ENCODE measurements at places on chromosomes 4 and X.

DNA sequence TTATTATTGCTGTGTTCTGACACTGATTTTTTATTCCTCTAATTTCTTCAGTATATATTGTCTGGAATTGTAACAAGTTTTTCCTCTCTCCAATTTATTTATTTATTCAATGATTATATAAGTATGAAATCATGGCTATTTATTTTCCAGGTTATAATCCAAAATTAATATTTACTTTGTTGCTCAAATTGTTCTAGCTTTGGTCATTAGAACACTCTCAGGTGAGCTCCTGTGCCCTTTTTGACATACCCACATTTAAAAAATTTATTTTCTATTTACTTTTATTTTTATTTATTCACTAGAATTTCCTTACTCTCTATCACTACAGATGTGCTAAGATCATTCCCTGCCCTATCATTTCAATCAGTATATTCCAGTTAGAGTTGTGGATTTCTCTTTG is 70.2 kb downstream of the PPP1R2C start:
- no peak for DNase-seq

- DNase-seq = no peak
Observed at GRCh38 chr4:71765821-71766383, 18.0 kb downstream of the GC start.

GRCh38 chr4:53912766-53913497 is 151.5 kb downstream of the CHIC2 start:
- DNase-seq = no peak

- no peak for DNase-seq
Observed at GRCh38 chr4:118395057-118395644, 42.3 kb upstream of the PRSS12 start.

DNA sequence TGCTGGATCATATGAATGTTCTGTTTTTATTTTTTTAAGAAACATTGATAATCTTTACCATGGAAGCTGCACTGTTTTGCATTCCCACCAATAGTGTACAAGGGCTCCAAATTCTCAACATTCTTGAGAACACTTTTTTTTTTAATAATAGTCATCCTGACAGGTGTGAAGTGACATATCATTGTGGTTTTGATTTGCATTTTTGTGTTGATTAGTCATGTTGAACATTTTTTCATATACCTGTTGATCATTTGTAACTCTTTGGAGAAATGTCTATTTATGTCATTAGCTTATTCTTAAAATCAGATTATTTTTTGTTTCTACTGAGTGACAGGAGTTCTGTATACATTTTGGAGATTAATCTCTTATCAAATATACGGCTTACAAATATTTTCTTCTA is 408.5 kb downstream of the GLUD2 start:
- DNase-seq = no peak

DNA sequence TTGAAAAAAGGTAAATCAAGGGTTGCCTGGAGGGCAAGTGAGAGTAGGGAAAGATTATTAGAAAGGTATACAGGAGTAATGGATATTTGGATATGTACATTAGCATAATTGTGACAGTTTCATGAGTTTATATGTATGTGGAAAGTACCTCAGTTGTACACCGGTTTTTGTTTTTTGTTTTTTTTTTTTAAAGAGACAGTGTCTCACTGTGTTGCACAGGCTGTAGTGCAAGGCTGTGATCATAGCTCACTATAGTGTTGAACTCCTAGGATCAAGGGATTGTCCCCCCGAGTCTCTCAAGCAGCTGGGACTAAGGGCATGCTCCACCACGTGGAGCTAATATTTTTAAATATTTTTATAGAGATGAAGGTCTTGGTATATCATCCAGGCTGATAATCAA is 15.3 kb upstream of the HPGD start:
- DNase-seq = no peak

DNA sequence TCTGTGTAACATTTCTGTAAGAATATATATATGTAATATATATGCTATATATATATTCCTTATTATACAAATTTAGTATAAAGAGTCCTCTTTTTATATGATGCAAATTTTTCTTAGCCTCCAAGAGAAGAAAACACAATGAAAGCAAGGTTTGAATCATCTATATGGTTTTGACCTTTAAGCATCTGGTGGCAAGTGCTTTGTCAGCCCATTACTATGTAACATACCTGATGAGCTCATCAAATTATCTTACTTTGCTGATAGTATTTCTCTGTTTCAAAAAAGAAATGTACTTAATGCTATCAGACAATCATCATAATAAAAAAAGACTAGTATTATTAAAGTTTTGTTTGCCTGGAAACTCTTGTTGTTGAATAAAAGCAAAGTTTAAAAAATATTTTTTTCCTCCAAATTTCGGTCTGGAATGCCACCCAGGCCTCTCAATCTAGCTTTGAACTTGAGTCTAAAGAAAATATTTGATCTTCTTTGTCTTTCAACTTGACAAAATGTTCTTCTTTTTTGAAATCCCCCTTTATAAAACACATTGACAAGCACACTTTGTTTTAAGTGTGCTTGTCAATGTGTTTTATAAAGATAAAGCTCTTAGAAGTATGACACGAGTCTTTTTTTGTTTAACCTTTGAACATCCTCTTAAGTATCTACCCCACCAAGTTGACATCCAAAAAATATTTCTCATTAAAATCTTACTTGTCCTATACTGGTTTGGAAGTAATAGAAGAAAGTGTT is 26.2 kb downstream of the ZNF330 start:
- DNase-seq = no peak

- DNase-seq = no peak
Observed at GRCh38 chr4:151324752-151325110, 674 bp downstream of the SH3D19 start.

- DNase-seq = no peak
Observed at GRCh38 chr4:76954489-76954888, 4.9 kb downstream of the SEPTIN11 start.

DNA sequence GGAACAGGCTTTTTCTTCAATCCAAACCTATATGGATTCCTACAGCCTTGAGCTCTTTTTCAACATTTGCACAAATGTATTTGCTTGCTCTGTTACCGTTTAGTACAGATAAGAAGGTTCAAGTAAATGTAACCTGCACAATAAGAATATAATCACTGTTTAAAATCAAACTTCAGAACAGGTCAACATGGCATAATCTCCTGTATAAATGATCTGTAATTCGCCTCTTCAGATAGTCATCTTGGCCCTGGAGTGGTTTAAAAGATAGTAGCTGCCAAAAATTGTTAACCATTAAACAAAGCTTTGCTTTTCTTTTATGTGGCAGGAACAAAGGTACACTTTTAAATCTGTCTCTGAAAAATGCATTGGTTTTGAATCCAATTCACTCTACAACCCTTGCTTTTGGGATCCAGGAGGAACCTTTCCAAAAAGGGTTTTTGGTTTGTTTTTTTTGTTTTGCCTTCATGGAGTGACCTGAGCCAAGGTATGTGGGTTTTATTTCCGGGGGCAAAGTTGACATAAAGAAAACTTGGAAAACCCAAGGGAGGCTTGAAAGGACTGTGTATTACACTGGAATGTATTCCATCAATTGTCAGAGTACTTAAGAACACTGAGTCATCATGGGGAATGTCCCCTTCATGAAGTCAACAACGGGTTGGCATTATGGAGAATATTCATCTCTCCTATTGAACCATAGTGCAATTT is 210.4 kb upstream of the HCCS start:
- no peak for DNase-seq

GRCh38 chr4:29073571-29073970 is 1646.6 kb upstream of the PCDH7 start:
- DNase-seq = no peak

GRCh38 chr4:6336166-6336565 is 66.5 kb downstream of the WFS1 start:
- no peak for DNase-seq
